Esophagus squamous epithelium (tissue), 5 donors: ENCODE measurements at places on chromosomes 5 and 9.

DNA sequence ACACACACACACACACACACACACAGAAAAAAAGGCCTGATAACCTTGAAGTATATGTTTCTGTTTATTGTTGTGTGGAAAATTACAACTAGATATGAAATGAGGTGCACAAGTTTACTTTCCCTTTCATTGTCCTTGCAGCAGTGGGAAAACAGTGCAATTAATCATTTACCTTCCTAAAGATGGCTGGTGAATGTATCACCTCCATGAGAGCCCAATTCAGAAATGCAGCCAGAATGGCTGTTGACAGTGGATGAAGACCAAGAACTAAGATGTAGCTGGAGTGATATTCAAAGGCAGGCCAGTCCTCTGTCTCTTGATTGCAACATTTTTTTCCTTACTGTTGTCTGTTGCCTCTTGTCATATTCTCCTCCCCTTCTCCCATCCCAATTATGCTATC lies 49.6 kb upstream of the EIF4EBP3 start:
- no peak for DNase-seq

DNA sequence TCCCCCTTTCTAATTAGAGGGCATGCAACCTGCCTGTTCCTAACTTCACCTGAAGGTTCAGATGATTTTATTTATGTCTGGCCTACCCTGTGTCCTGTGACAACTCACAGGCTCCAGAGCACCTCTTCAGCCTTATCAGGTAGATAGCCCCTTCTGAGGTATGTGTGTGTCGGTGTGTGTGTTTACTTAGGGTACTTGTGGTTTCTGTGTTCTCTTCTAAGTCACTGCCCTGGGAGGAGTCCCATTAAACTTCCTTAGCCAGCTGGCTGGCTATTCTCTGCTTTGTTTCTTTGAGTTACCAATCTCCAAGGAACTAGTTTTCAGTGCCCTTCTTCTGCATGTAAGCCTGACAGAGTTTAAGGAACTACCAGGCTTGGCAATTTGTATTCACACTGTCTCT lies 74.9 kb downstream of the UNC13B start:
- no peak for DNase-seq

DNA sequence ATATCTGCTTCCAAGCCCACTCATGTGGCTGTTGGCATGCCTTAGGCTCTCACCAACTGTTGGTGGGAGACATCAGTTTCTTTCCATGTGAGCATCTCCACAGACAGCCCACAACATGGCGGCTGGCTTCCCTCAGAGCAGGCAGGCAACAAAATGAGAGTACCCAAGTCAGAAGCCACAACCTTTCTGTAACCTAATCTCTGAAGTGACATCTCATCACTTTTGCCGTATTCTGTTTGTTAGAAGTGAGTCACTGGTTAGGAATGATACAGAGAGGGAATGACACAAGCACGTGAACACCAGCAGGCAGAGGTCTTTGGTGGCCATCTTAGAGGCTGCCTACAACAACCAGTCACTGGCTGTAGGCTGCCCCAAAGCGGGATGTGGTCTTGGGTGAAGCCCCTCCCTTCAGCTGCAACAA lies 88.6 kb upstream of the RASGRF2 start:
- DNase-seq: no peak

GRCh38 chr9:79741381-79741780 lies 169.6 kb downstream of the TLE4 start:
- no peak for DNase-seq

- no peak for DNase-seq
Observed at GRCh38 chr5:126918615-126918957, 111.8 kb downstream of the MARCHF3 start.
